ENCODE measurements at places on chromosomes 16 and 17.
A peak's percentile ranks its signal among the peaks of the same experiment; 100 is the strongest.

DNA sequence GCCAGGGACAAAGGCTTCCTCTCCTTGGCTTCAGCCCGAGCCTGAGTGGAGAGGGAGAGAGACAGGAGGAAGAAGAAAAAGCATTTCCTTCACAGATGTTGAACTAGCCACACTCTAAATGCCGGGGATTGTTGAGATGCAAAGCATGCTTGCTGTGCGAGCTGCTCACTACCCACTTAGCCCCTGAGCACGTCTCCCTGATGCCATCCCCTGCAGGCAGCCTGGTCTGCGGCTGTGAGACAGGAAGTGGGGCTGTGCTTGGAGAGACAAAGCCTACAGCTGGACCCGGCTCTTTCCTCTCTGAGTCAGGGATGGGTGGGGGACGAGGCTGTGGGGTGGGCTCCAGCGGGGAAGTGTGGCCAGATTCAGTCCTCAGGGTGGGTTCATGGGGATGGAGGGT lies 13.7 kb downstream of the WNT9B start:
- no peak for DNase-seq

DNA sequence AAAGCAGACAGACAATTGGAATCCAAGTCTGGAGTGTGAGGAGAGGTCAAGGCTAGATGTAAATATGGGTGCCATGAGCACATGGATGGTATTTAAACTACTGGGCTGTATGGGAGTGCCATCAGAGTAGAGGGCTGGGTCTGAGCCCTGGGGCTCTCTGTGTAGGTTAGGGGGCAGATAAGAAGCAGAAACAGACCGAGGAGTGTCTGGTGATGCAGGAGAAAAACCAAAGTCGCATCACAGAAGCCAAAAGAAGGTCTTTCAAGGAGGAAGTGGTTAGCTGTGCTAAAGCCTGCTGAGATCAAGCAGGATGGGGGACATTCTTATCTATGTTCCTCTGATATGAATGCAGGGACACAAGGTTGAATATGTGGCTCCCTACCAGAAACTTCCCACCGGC lies 1.9 kb downstream of the TSEN54 start:
- peak; percentile 55 for DNase-seq

GRCh38 chr16:17578981-17579874 lies 108.5 kb upstream of the XYLT1 start:
- DNase-seq = peak; percentile 69

DNA sequence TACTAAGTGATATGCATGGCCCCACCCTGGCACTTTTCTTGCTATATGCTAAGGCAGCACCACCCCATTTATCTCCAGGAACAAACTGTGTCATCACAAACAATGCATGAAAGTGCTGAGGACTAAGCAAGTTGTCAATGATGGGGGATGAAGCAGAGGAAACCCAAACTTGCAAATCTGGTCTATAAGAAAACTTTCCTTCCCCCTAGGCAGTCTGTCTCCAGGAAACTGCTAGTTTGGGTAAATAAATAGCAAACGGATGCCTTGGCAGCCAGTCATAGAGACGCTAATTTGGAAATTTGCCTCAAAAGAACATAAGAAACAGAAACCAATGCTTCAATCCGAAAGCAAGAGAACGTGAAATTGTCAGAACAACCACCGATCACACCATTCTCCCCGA lies 5.6 kb upstream of the HSBP1 start:
- DNase-seq = peak; percentile 0

DNA sequence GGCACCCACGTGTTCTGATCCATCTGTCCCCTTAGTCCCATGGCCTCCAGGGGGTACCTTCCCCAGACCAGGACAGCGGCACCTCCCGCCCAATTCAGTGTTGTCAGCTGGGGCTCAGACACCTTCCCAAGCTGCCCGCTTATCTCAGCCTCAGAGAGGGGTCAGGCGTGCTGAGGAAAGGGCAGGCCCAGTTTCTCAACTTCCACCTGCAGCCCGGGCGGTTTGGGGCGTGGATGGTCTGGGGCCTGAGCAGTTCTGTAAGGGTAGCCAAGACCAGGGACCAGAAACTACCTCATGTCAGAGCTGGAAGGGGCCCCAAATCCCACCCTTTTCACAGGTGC lies 5.1 kb downstream of the PLCD3 start:
- no peak for DNase-seq

DNA sequence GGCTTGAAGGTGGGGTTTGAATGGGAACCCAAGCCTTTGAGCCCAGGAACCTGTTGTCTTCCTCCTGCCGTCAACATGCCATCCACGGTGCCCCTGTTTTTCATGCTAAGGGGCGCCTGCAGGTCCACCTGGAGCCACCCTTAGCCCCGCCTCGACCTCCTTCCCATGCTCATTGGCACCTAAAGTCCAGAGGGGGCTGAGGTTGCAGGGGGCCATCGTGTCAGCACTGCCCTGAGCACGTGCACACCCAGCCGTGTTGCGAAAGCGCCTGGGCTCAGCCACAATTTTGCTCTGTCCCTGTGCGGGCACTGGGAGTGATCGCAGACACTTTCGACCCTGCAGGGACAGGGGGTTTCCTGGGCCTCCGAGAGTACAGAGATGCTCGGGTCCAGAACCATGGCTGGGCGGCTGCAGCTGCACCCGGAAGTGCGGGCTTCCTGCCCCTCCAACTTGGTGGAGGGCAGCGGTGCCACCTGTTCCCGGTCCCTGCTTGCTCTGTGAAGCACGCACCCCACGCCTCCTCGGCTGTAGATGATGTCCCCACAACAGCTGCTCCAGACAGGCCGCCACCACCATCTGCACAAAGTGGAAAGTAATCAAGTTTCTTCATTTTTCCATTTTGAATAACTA lies 454.7 kb downstream of the CDH8 start:
- no peak for DNase-seq

DNA sequence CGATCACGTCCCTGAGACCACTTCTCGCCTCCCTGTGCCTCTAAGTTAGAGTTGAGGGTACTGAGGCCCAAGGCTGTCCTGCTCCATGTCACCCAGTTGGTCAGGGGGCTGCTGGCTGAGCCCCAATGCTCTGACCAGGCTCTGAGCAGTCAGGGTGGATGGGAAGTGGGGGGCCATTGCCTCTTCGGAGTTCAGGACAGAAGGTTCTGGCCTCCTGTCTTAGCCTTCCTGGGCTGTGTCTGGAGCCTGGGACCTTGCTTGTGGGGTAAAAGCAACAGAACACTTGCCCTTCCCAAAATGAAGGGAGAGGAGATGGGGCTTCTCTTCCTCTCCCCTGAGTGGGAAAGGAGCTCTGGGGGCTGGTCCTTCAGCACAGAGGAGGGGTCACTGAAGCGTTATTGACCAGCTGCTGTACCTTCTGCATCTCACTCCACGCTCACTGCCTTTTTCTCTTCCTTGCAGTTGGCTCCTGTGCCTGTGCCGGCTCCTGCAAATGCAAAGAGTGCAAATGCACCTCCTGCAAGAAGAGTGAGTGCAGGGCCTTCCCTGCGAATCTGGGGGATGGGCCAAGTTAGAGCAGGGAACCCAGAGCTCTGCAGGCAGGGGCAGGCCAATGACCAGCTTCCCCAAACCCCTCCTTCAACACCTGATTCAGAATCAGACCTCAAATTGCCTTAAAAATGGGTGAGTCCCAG lies 580 bp downstream of the MT1X start:
- no peak for DNase-seq

- DNase-seq = no peak
These were observed 30.1 kb downstream of the DNAH9 start for GRCh38 chr17:11628374-11628773.

GRCh38 chr17:32277284-32277683 lies 11.7 kb downstream of the RHBDL3 start:
- no peak for DNase-seq

DNA sequence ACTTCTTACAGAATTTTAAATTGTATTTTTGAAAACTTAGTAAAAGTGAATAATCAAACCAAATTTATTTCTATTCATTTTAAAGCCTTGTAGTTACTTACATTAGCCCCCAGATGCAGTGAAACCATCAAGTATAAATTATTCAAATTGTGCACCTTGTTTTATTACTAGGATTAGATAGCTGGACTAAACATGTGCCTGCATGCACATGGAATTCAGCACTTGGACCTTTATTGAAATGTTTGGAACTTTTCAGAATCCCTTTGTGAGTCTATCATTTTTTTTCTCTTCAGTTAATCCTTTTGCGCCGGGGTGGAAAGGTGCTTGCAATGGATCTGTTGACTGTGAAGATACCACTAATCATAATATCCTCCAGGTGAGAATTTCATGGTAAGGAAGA lies 4.7 kb downstream of the ZPBP2 start:
- DNase-seq = no peak

- DNase-seq = no peak
These were observed 629.7 kb upstream of the KIF2B start for GRCh38 chr17:53193044-53193443.

DNA sequence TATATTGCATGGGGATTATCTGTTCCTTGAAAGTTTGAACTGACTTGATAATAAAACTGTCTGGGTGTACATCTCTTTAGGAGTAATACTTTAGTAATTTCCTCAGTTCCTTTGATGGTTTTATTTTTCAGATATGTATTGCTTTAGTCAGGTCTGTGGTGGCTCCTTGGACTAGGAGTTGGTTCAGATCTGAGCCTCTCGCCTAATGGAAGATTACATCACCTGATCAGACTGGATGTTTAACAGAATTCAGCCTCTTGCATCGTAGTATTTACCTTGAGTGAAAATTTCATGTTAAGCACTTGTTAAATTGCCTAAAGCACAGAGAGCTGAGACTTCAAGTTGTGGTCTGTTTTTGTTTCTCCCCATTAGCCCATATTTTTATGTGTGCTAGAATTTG lies 267.3 kb downstream of the MAP2K4 start:
- DNase-seq = no peak

DNA sequence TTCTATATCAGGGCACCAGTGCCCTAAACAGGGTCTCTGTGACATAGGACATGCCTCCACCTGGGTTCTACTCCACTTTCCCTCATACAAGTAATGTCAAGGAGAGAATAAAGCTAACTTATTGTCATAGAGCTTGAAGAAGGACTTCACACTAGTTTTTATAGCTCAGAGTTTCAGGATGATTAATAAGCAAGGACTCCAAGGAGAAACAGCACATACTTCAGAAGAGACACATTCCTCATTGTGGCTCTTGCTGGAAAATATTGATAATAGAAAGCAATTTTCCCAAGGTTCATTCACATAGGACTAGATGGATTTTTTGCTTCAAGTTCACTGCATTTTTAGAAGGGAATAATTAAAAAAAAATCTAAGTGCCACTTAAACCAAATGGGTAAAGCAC lies 133.3 kb downstream of the CA10 start:
- DNase-seq = no peak

DNA sequence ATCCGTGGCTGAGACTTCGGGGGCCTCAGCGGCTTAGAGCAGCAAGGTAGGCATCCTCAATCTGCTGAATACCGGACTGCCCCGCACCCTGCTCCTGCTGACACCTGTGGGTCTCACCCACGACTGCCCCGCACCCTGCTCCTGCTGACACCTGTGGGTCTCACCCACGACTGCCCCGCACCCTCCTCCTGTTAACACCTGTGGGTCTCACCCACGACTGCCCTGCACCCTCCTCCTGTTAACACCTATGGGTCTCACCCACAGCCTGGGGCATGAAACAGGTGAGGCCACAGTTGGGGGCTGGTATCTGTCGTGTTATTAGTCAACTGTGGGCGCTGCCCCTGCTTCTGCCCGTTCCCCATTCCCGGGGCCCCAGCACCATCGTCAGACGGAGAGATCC lies 36.3 kb upstream of the PABPN1L start:
- DNase-seq = no peak

GRCh38 chr16:85460252-85461021 lies 152.7 kb upstream of the GSE1 start:
- no peak for DNase-seq

- DNase-seq = no peak
These were observed 11.5 kb upstream of the ARHGAP17 start for GRCh38 chr16:25026621-25027020.

DNA sequence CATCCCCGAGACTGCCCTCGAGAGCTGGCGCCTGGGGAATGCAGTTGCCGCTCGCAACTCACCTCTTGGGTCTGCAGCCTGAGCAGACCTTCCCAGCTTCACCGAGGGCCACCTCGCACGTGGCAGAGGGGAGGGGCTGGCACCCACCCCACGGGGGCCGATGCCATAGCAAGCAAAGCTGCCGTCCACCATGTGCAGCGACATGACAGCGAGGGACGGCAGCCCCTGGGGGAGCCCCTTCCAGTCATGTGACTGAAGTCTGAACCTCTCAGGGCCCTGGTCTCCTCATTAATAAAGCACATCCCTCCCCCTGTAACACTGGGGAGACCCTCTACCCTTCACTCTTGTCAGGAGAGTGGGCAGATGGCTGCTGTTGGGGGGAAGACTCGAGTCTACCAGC lies 30.5 kb downstream of the CIBAR2 start:
- DNase-seq = no peak

DNA sequence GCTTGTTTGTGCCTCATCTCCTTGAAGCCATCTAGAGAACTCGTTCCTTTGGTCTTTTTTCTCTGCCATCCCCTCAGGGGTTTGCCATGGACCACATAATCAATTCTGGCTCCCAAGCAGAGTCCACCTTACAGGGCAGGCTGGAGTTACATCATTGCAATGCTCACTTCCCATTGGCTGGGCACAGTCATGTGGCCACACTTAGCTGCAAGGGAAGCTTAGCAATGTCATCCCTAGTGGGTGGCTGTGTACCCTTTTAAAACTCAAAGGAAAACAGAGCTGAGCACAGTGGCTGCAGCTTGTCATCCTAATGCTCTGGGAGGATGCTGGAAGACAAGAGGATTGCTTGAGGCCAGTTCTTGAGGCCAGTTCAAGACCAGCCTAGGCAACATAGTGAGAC lies 41.9 kb upstream of the POLR3E start:
- DNase-seq = no peak

DNA sequence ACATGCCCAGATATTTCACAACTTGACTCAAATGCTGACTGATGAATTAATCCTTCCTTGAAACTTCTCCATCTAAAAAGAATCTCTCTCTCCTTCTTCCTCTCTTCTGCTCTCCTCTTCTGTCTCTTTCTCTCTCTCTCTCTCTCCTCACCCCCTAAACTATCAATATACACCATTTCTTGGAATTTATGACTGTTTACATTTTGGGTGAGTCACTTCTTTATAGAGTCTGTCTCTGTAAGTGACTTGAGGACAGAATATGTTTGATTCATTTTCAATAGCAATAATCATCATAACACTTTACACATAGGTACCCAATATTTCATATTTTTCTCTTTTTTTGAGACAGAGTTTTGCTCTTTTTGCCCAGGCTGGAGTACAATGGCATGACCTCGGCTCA lies 15.3 kb downstream of the OR3A1 start:
- DNase-seq = no peak

DNA sequence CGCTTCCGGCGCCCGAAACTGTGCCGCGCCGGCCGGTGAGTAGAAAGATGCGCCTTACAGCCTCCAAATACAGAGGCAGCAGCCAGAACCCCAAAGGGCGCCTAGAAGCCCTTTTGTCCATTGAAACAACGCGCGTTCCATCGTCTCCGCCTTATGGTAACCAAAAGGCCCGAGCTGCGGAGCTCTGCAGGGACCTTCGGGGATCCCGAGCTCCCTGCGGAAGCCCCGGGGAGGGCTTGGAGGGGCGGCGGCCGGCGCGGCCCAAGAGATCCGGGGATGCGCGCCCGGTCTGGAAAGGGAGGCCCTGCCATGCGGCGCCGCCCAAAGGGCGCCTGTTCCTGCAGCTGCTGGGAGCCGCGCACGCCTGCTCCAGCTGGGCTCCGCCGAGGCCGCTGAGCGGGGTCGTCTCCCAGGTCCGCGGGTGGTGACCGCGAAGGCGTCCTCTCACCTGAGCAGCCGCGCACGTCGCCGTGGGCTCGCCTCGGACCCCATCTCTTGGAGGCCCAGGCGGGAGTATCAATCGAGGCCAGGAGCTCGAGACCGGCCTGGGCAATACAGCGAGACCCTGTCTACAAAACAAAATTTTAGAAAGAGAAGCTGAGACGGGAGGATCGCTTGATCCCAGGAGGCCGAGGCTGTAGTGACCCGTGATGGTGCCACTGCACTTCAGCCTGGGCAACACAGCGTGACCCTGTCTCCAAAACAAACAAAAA lies 742 bp upstream of the FBXO31 start:
- no peak for DNase-seq

All from CD4-positive, alpha-beta T cell treated with Interleukin-2 at 100 ng/mL for 4 hours (primary cell).